ENCODE measurements at places on chromosomes 3 and 15.

GRCh38 chr3:170207717-170208116 lies 14.5 kb upstream of the PRKCI start:
- DNase-seq = no peak

DNA sequence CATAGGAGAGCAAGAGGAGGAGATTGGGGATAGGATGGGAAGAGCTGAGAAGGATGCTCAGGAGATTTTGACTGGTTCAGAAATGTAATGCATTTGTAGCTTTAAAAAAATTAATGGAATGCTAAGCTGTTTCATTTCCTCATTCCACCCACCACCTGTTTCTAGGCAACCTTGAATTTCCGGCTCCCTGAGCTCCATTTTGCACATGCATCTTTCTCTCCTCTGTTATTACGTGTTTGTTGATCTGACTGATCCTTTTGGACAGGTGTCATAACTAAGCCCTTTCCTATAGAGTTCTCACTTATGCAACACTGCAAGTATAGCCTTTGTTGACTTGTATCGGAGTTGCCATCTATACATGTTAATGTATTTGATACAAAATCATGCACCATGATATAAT lies 4.3 kb downstream of the TMPRSS7 start:
- DNase-seq = no peak

GRCh38 chr3:55320928-55321327 lies 166.2 kb downstream of the WNT5A start:
- DNase-seq = no peak

DNA sequence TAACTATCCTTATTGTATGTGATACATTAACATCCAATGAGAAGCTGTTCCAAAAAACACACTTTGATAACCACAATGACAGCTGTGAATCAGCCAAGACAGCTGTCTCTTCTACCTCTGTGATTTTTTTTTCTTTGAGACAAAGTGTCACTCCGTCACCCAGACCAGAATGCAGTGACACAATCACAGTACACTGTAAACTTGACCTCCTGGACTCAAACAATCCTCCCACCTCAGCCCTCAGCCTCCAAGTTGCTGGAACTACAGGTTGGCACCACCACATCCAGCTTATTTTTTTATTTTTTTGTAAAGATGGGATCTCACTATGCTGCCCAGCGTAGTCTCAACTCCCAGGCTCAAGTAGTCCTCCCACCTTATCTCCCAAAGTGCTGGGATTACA lies 73.5 kb upstream of the TMCO5A start:
- DNase-seq = no peak

GRCh38 chr3:89186456-89186855 lies 79.0 kb downstream of the EPHA3 start:
- DNase-seq = no peak

- DNase-seq = no peak
Observed at GRCh38 chr3:105944721-105945120, 75.9 kb upstream of the CBLB start.

DNA sequence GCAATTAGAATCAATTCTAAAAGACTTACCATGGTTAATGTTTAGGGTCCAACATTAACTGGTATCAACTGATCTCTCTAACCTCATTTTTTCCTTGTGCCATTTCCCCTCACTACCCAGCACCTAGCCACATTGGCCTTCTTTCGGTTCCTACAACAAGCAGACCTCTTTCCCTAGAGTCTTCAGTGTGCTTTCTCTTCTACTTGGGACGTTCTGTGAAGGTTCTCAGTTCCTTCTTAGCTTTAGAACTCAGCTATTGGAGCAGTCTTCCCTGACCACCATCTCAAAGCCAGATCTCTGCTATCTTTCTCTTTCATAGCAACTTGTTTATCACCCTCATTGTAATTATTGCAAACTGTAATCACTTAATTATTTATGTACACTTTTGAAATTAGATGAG lies 31.5 kb upstream of the MINDY4B start:
- no peak for DNase-seq

DNA sequence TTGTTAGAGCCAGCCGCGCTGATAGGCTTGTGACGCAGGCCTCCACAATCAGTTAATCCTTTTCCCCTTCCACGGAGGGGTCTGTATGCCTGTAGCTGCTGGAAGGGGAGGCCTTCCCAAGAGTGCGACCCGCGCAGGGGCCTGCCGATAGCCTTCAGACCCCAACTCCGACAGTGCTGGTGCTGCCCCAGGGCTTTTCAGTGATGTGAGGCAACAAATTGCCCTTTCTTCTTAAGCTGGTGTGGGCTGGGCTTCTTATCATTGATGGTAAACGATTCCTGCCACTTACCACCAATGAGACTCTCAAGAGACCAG lies 143.4 kb downstream of the CHSY1 start:
- no peak for DNase-seq

- DNase-seq = no peak
Observed at GRCh38 chr3:155386919-155387318, 93.4 kb upstream of the STRIT1 start.

DNA sequence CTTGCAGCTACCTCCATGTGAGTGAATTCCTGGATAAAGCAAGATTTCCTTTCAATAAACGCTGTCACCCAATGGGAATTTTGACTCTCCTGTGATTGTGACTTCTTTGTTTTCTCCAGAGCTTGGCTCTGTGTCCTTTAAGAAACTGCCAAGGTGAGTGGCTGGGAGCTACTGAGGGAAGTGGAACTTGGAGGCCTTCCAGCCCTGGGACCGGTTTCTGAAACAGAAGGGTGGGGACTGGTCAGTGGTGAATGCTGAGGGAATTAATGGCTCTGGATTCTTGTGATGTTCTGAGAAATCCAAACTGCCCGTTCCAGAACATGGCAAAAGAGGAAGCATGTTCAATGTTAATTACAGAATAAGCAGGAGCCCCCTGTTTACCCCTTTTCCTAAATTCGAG lies 41.1 kb upstream of the MYZAP start:
- DNase-seq = no peak

- no peak for DNase-seq
Observed at GRCh38 chr15:80640531-80641121, 54.5 kb upstream of the ABHD17C start.

DNA sequence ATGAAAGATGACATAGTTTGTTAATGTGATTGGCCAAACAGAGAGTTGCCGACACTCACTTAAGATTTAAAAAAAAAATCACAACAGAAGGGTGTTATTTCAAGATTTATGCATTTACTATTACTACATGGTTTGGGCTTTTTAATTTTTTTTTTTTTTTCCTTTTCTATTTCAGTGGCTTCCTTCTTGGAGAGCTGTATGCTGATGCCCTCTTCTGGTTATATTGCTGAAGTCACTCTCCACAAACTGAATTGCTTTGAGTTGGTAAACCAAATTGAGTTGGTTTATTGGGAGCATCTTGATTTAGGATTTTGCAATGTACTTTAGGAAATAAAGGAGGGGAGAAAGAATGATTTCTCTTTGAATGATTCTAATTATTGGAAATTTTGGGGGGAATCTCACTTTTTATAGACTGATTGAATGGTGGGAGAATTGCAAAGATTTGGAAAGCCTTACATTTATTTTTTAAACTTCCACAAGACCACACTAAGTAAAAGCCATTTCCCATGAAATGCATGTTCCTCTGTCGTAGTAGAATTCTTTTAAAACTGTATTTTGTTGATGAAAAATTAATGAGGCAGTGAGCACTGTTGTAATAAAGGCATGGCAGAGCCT lies 186.6 kb upstream of the FEZF2 start:
- no peak for DNase-seq

- no peak for DNase-seq
Observed at GRCh38 chr15:30063835-30064546, 18.8 kb upstream of the GOLGA8J start.

- no peak for DNase-seq
Observed at GRCh38 chr15:78067328-78068228, 9.9 kb downstream of the TBC1D2B start.

DNA sequence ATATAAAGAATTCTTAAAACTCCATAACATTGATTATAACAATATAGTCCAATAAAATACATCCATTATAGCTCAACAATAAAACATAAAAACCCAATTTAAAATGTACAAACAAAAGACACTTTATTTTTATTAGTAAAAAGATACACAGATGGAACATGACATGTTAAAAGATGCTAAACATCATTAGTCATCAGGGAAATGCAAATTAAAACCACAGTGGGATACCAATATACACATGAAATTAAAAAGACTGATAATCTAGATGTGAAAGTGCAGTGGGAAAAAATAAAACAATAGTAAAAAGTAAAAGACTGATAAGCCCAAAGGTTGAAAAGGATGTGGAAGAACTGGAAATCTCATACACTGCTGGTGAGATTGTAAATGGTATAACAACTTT lies 46.2 kb downstream of the DNAH12 start:
- no peak for DNase-seq

DNA sequence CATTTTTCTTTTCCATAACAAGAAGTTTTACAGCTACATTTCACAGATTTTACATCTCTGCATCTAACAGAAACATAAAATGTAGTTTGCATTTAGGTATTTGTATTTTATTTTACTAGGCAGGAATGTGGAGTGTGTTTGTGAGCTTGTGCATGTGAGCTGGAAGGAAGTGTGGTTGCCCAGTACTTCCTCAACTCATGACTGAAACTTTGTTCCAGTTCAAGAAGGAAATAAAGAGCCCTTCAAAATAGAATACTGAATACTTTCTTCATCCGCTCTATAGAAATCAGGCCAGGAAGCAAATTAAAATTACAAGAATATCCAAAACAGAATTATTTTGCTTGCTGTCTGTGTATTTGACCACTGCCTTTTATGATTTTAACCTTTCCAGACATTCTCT lies 81.3 kb downstream of the CHL1 start:
- DNase-seq = no peak

- DNase-seq = peak; percentile 68
Observed at GRCh38 chr15:74782259-74783071, 585 bp downstream of the CSK start.

GRCh38 chr3:2847062-2847841 lies 262.9 kb downstream of the IL5RA start:
- no peak for DNase-seq

DNA sequence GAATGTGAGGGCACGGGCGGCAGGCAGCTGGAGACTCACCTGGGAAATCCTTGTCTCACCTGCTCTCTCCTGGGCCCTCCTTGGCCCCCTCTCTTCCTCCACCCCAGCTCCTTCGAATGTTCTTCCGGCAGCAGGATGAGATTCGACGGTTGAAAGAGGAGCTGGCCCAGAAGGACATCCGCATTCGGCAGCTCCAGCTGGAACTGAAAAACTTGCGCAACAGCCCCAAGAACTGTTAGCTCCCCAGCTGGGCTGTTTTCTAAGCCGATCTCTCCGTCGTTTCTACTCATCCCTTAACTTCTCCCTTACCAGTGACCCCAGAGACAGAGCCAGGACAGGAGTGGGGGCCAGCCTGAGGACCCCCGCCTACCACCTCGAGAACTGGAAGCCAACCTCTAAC lies 95.0 kb downstream of the ANP32A start:
- no peak for DNase-seq

GRCh38 chr3:177610686-177611633 lies 413.7 kb upstream of the TBL1XR1 start:
- no peak for DNase-seq

- DNase-seq = no peak
Observed at GRCh38 chr15:68300115-68300940, 22.8 kb downstream of the FEM1B start.

DNA sequence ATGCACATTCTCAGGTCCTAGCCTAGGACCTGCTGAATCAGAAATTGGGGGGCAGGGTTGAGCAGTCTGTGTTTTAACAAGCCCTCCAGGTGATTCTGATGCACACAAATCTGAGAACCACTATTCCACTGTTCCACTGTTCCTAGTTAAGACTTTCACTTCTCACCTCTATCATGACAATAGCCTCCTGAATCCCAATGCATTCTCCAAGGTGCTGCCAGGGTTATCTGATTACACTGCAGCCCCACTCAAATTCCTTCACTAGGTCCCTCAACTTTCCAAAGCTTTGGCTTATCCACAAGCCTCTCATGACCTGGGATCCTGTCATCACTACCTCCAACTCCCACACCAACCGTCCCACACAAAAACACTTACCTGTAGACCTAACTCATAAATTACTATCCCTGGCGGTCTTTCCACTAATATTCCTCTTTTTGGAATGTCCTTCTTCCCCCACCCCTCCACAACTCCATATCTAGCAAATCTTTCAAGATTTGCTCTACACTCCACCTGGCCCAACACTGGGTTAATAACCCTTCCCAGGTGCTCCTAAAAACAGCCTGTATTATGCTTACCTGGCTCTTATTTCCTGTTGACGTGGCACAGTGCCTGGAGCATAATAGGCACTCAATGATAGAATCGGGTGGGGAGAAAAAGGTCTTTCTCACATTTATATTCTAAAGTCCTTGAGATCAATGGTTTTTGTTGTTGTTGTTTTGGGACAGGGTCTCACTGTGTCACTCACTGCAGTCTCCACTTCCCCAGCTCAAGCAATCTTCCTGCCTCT lies 27.2 kb downstream of the TBL1XR1 start:
- DNase-seq = no peak

DNA sequence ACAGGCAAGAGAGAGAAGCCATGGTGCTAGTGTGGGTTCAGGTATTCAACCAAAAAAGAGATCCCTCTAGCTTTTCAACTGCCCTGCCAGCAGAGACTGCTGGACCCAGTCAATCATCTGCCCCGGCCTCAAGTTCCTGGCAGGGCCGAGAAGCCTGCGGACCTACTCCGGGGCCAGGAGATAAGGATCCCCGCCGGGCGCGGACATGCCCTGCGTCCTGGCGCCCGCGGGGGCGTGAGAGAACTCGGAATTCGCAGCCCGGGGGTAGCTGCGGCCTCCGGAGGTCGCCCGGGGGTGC lies 821 bp upstream of the MAGI1 start:
- no peak for DNase-seq

DNA sequence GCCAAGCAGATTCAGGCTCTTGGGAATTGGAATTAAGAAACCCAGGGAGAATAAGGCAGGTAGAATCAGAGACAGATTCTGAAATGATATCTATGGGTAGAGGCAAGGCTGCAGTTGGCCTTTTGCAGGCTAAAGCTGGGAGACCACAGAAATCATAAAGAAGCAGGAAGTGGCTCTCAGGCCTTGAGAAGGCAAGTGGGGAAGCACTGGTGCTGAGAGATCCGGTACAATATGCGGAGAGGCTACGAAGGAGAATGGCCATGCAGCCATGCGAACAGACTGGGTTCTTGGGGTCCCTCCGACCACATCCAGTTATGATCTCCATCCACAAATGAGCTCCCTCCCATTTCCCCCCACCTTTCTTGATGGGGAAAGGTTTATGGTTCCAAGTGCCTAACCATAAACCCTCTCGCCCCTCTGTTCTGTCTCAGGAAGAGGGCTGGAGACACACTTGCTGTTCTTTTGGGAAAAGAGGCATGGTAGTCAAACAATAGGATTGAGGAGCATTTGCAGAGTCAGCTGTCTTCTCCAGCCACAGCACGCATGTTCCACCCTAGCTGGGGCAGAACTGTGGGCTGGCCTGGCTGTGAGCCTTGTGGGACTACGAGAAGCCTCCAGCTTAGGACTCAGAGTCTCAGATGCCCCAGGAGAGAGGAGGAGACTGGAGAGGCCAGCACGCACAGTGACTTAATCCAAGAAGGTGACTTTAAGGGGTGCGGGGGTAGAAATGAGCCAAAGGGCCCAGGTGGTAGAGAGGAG lies 99.6 kb downstream of the RPLP1 start:
- DNase-seq = no peak

Data from activated naive CD4-positive, alpha-beta T cell treated with anti-CD3 and anti-CD28 coated beads for 36 hours (primary cell).